Panc1 (cell line): ENCODE measurements at places on chromosomes 11 and 22. TPM values are rescaled to one million over a fixed set of nuclear protein-coding genes. Genes with fewer than 3 reads are reported as not detected.

DNA sequence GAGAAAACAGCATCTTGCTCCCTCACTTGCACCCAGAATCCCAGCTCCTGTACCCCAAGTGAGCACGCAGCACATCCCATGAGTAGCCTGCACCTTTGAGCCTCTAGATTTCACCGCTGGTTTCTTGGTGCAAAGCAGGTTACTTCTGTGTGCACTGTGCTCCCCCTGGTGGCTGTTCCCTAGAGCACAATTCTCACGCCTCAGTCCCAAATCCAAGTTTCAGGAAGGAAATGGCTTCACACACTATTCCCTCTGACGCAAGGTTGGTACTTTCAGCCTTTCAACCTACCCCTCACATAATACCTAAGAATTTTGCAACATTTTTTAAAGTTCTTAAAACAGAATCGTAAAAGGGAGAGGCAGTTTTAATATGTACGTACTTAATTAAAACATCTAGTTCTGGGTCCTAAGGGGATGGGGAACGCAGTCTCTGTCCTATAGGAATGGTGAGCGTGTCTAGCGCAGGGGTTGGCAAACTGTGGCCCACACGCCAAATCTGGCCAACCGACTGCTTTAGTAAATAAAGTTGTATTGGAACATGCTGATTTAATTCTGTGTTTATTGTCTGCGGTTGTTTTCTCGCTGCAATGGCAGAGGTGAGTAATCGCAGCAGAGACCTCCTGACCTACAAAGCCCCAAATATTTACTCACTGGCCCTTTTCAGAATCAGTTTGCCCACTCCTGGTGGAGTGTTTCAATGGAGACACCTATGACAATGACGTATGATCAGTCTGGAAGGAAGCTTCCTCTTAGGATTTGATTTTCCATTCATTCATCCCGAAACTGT, 27.5 kb downstream of the DHCR7 start:
- no peaks in the 10 kb centered on the region for H3K36me3 ChIP-seq
- peak; percentile 45 for DNase-seq
- H3K4me3 ChIP-seq, result no peak overlapping the region
- H3K27me3 ChIP-seq, result peaks cover 2% of the 10 kb centered on the region; the same call in 1 of the 2 replicates
- H3K27ac ChIP-seq, result no peak overlapping the region

- no peaks in the 10 kb centered on the region for H3K36me3 ChIP-seq
- no peak overlapping the region for H3K27ac ChIP-seq
- no peaks in the 10 kb centered on the region for H3K27me3 ChIP-seq
- H3K4me1 ChIP-seq, result no peaks in the 10 kb centered on the region
These were observed 25.6 kb upstream of the NRIP3 start for GRCh38 chr11:9029422-9029821.

- no peak overlapping the region for H3K4me3 ChIP-seq
- no peaks in the 10 kb centered on the region for H3K4me1 ChIP-seq
- H3K27ac ChIP-seq, result no peak overlapping the region
- no peaks in the 10 kb centered on the region for H3K27me3 ChIP-seq
These were observed 15.9 kb upstream of the HYLS1 start for GRCh38 chr11:125871391-125872137.

DNA sequence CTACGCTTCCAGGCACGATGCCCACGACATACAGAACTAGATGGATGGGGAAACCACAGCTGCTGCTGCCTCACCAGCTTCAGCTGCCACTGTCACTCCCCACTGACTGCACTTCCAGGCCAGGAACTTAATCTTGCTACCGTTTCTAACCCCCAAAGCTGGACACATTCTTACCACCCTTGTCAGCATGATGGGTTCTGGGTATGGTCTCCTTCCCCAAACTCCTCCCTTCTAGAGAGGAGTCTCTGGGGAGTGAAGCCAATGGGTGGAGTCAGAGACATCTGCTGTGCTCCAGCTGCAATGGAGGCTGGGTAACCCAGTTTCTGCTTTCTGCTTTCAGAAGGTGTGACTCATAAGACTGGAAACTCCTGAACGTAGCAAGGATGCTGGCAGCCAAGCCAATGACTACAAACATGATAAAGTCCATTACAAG, 87.0 kb upstream of the THY1 start:
- H3K4me1 ChIP-seq, result no peaks in the 10 kb centered on the region
- H3K27me3 ChIP-seq, result peaks cover 3% of the 10 kb centered on the region; the same call in 1 of the 2 replicates
- no peak overlapping the region for H3K4me3 ChIP-seq
- H3K36me3 ChIP-seq, result no peaks in the 10 kb centered on the region
- no peak for DNase-seq

GRCh38 chr22:42646569-42647525, 2.3 kb downstream of the CYB5R3 start:
- DNase-seq, result no peak
- no peaks in the 10 kb centered on the region; the same call in none of the 2 replicates for H3K4me1 ChIP-seq
- no peaks in the 10 kb centered on the region; the same call in 1 of the 2 replicates for H3K36me3 ChIP-seq
- H3K27ac ChIP-seq, result no peak overlapping the region
- no peak overlapping the region for H3K4me3 ChIP-seq

DNA sequence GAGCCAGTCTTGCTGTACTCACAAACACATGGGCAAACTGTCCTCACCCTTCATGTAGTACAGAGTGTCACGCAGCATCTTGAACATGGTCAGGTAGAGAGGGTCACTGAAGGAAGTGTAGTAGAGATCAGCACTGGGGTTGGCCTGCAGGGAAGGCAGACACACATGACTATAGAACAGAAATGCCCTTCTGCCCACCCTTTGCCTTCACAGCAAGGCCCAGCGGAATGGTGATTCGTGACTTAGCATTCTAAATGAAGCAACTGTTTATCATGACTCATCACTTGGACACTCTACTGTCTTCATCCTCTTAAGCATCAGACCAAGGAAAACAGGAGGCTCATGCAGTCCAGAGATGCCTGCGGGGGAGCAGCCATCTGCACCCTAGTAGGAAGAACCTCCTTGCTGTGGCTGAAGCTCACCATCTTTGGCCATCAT, 33.4 kb downstream of the SERPIND1 start:
- no peaks in the 10 kb centered on the region for H3K4me1 ChIP-seq
- H3K4me3 ChIP-seq, result no peak overlapping the region
- H3K27ac ChIP-seq, result no peak overlapping the region

GRCh38 chr11:31030138-31030792, 339.3 kb downstream of the DCDC1 start:
- no peak overlapping the region for H3K4me3 ChIP-seq
- no peak overlapping the region for H3K27ac ChIP-seq
- no peaks in the 10 kb centered on the region for H3K4me1 ChIP-seq
- no peaks in the 10 kb centered on the region for H3K36me3 ChIP-seq

- H3K4me3 ChIP-seq, result no peak overlapping the region
- H3K27me3 ChIP-seq, result no peaks in the 10 kb centered on the region
- no peak overlapping the region for H3K27ac ChIP-seq
- no peak for DNase-seq
These were observed 524.1 kb downstream of the METTL15 start for GRCh38 chr11:28632338-28632737.

DNA sequence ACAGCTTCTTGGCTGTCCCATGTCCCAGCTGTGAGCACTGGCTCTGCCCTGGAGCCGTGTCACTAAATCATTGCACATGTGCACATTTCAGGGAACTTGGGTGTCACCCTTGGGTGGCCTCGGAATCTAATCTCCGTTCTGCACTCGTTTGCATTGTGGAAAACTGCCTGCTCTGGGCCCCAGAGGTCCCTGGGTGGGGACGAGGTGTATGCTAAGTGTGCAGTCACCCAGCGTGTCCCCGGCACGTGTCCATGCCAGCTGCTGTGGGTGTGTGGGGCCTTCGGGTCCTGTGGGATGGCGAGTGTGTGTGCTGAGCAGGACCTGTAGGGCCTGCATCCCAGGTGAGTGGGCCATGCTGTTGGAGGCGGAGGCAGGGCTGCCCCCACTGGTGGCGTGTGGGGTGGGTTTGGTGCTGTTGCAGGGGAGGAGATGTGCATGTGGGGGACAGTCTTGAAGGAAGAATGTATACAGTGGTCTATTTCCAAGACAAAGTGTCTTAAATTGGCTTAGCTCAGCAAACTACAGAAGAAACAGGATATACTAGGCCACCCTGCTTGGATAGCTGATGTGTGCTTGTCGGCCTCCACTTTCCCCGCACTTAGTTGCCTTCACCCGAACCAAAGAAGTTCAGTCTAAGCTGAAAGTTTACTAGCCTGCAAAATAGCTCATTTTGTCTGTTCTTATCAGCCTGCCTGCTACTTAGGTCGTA, 14.6 kb downstream of the TANGO2 start:
- H3K27me3 ChIP-seq, result no peaks in the 10 kb centered on the region
- no peak for DNase-seq
- H3K4me1 ChIP-seq, result no peaks in the 10 kb centered on the region

DNA sequence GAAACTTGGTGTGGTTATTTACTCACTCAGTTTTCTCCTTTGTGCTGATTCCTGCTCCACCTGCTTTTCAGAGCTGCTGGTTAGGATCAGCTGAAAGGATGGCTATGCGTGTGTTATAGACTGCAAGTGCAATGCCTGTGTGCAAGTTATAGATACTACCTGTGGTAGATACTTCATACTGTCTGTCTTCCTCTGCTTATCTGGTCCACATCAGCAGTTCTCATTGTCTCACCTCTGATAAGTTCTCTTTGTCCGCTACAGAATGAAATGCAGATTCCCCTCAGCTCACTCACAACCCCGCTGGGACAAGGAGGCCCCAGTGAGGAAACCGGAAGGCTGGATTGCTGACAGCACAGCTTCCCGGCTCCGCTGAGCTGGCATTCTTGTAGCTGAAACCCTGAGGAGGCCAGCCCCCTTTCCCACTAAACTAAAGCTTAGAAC, 37.5 kb upstream of the LYVE1 start:
- no peak for DNase-seq
- no peak overlapping the region for H3K4me3 ChIP-seq
- H3K4me1 ChIP-seq, result no peaks in the 10 kb centered on the region
- no peak overlapping the region for H3K27ac ChIP-seq
- peaks cover 24% of the 10 kb centered on the region for H3K27me3 ChIP-seq

- H3K27ac ChIP-seq, result no peak overlapping the region
- no peaks in the 10 kb centered on the region for H3K27me3 ChIP-seq
- no peaks in the 10 kb centered on the region for H3K36me3 ChIP-seq
- DNase-seq, result no peak
- no peaks in the 10 kb centered on the region; the same call in 1 of the 2 replicates for H3K4me1 ChIP-seq
These were observed 33.5 kb upstream of the CRTAM start for GRCh38 chr11:122804796-122805195.

- no peak overlapping the region for H3K27ac ChIP-seq
- no peaks in the 10 kb centered on the region for H3K27me3 ChIP-seq
- no peak for DNase-seq
- H3K36me3 ChIP-seq, result no peaks in the 10 kb centered on the region
These were observed 176.4 kb downstream of the SHANK2 start for GRCh38 chr11:71075871-71076420.

DNA sequence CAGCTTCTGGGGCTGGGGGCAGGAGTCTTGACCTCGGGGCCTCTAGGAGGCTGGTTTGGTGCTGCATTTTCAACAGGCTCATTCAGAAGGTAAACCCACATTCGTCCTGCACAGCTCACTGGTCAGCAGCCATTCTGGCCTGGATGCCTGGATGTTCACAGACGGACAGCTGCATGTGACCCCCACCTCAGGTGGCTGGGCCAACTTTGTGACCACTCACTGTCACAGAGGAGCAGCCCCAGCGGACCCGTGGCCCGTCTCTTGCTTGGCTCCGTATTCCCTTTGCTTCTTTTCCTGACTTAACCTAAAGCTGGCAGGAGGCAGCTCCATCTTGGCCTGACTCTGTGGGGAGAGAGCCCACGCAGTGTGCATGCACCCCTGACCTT, 8.2 kb downstream of the DGCR8 start:
- H3K27me3 ChIP-seq, result no peaks in the 10 kb centered on the region
- H3K4me1 ChIP-seq, result peaks cover 7% of the 10 kb centered on the region; the same call in 1 of the 2 replicates
- peaks cover 7% of the 10 kb centered on the region for H3K36me3 ChIP-seq
- no peak for DNase-seq
- H3K27ac ChIP-seq, result no peak overlapping the region

- no peak overlapping the region for H3K4me3 ChIP-seq
- no peaks in the 10 kb centered on the region for H3K27me3 ChIP-seq
- no peaks in the 10 kb centered on the region for H3K36me3 ChIP-seq
- DNase-seq, result no peak
- H3K27ac ChIP-seq, result no peak overlapping the region
These were observed 2.7 kb downstream of the SPA17 start for GRCh38 chr11:124676386-124676785.

DNA sequence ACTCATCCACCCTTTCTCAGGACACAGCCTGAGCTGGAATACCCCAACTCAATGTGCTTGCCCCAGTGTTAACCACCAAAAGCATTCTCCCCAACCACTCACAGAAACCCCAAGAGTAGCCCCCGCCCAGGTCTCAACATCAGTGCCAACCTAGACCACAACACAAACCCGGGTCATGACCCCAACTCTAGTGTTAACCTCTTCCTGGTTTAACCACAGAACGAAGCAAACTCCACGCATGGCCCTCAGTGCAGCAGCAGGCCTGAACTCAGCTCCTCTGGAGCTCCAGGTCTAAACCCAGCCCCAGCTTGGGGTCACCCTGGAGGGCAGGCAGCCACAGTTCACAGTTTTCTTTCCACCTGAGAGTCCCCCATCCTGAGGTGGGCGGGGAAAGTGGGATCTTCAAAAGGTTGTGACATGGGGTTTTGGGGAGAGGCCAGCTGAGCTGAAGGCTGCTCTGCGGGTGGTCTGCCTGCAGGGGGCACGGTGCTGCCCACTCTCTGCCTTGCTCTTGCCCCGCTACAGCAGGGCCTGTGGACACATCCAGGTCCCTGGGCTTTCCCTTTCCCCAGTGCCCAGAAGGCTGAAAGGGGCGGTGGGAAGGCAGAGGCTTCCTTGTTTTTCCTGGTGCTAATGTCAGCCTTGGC, 37.9 kb downstream of the NECTIN1 start:
- H3K27me3 ChIP-seq, result no peaks in the 10 kb centered on the region
- no peak for DNase-seq
- no peaks in the 10 kb centered on the region for H3K36me3 ChIP-seq
- no peak overlapping the region for H3K27ac ChIP-seq
- no peaks in the 10 kb centered on the region for H3K4me1 ChIP-seq
- no peak overlapping the region for H3K4me3 ChIP-seq

GRCh38 chr11:94131718-94132115, 3.1 kb downstream of the PANX1 start:
- H3K27ac ChIP-seq, result peak overlapping the region; percentile 23; the same call in 1 of the 2 replicates
- no peaks in the 10 kb centered on the region for H3K36me3 ChIP-seq
- no peaks in the 10 kb centered on the region for H3K27me3 ChIP-seq
- H3K4me1 ChIP-seq, result peaks cover 67% of the 10 kb centered on the region
- DNase-seq, result no peak

CTSW gene
- total RNA-seq, result not detected

CAT gene
- total RNA-seq, result 65.9 TPM

CLDN5 gene
- total RNA-seq, result 0.18 TPM

OR52D1 gene
- not detected for total RNA-seq

C11orf65 gene
- total RNA-seq, result 0.18 TPM

RFPL3 gene
- not detected for total RNA-seq

CDC42BPG gene
- 4.1 TPM for total RNA-seq

TIMM10B gene
- 63.8 TPM for total RNA-seq

GLB1L3 gene
- not detected for total RNA-seq

OR52I1 gene
- not detected for total RNA-seq

TMA7B gene
- total RNA-seq, result not detected

GDPD4 gene
- not detected for total RNA-seq

SPDYC gene
- total RNA-seq, result not detected

OR11H1 gene
- total RNA-seq, result not detected

GDPD5 gene
- 6.0 TPM for total RNA-seq
